ENCODE measurements at places on chromosomes 3 and 15.

GRCh38 chr3:186998937-186999368 is 68.6 kb downstream of the ST6GAL1 start:
- no peak for DNase-seq

- DNase-seq, result no peak
These were observed 115.7 kb upstream of the BFSP2 start for GRCh38 chr3:133283958-133284807.

GRCh38 chr15:34442891-34443290 is 5.3 kb upstream of the GOLGA8A start:
- DNase-seq, result no peak

- no peak for DNase-seq
These were observed 271.2 kb downstream of the PTPRG start for GRCh38 chr3:61832375-61833229.

DNA sequence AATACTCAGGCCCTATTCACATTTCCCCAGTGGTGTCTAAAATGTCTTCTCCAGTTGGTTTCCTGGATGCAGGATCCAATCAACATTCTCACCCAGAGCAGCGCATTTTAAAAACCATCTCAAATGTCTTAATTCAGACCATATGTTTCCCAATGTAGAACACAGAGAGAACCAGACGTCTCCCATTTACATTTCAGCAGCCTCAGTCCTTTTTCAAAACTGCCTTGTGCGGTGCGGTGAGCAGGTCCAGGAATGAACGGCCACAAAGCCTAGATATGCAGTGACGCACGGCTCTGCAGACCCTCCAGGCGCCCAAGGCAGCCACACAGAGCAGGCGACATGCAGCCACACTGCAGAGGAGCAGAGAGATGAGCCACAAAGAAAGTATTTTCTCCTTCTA is 66.1 kb upstream of the MEX3B start:
- DNase-seq, result no peak

GRCh38 chr3:179801263-179801662 is 148.4 kb downstream of the USP13 start:
- no peak for DNase-seq

DNA sequence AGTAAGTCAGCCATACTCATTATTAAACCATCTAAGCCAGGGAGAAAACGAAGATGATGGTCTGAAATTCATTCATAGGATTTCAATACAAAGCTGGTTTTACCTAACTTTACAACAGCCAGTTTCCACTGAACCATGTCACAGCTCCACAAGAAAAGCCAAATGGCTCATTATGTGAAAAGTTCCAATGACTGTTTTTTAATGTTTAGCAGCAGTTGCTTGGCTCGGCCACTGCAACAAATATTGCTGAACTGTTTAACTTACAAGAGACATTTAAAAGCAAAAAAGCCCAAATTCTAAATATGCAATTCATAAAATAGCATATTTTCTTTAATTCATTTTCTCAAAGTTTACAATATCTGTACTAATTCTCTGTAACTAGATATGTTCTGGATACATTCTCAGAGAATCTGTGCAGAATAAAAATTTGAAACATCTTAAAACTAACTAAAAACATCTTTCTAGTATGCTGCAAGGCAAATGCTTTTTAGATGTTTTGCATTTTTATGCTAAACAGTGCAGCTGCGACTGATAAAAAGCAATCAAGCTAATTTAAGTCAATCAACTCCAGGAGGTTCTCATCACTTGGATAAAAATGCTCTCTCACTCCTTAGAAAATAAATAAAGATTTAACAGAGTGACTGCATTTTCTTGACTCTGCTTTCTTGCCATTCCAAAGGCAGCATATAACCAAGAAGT is 356.5 kb downstream of the ERC2 start:
- no peak for DNase-seq

Measured in stimulated activated CD8-positive, alpha-beta memory T cell treated with anti-CD3 and anti-CD28 coated beads, Interleukin-4, amount 100 ng/mL, for 1 hour (primary cell).